GM03348 (cell line): ENCODE measurements at places on chromosomes 1 and 21.

DNA sequence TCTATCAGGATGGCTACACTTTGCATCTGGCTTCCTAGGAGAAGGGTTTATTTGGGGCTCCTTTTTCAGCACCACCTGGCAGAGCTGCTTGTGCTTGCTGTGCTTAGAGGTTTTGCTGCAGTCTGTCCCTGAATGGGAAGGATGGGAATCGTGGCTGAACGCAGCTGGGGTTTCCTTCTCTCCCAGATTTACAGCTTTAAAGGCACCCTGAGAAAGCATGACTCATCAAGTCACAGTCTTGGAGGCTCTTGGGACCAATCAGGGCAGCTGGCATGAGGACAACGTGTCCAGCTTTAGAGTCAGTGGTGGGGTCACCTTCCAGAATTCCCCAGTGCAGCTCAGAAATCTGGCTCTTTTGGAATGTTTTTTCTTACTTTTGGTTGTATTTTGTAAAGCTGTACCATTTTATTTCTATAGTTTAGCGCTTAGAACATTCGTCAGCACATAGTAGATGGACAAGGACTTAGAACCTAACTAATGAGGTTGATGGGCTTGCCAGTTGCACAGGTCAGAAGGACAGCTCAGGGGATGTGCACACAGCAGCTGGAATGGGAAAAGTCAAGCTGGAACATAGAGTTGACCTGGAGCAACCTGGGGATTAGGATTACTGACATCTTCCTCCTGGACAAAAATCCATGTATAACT lies 222.6 kb downstream of the PRDM2 start:
- no peak for DNase-seq

GRCh38 chr1:82870332-82870731 lies 1069.6 kb downstream of the ADGRL2 start:
- no peak for DNase-seq

- peak; percentile 34 for DNase-seq
These were observed 170.0 kb downstream of the LTN1 start for GRCh38 chr21:28822486-28823335.

- DNase-seq = no peak
These were observed 102.8 kb upstream of the COL24A1 start for GRCh38 chr1:86259390-86259789.
